ENCODE measurements at places on chromosomes 2 and 18. TPM values are rescaled to one million over a fixed set of nuclear protein-coding genes. Genes with fewer than 3 reads are reported as not detected.

BBS5 gene
- 6.0 TPM for polyA plus RNA-seq

HOXD1 gene
- polyA plus RNA-seq: 0.12 TPM

HSPD1 gene
- 1,004 TPM for polyA plus RNA-seq

TUBA4A gene
- 495 TPM for polyA plus RNA-seq

TMEM163 gene
- not detected for polyA plus RNA-seq

ITGAV gene
- 87.6 TPM for polyA plus RNA-seq

ZFAND2B gene
- 19.0 TPM for polyA plus RNA-seq

ANKRD30BL gene
- polyA plus RNA-seq: not detected

ARHGAP28 gene
- polyA plus RNA-seq: 0.18 TPM

TUBA3E gene
- polyA plus RNA-seq: not detected

MGAT5 gene
- polyA plus RNA-seq: 13.2 TPM

SERPINB10 gene
- not detected for polyA plus RNA-seq

KCNE4 gene
- 2.3 TPM for polyA plus RNA-seq

UPP2 gene
- polyA plus RNA-seq: not detected

FHOD3 gene
- polyA plus RNA-seq: 4.2 TPM

SERPINB12 gene
- not detected for polyA plus RNA-seq

OTOS gene
- polyA plus RNA-seq: not detected

OSBPL1A gene
- 11.0 TPM for polyA plus RNA-seq

SDC1 gene
- polyA plus RNA-seq: 157 TPM

IL1F10 gene
- polyA plus RNA-seq: not detected

DSEL gene
- polyA plus RNA-seq: 0.17 TPM

BOLL gene
- not detected for polyA plus RNA-seq

LIMS3 gene
- not detected for polyA plus RNA-seq

TIGD1 gene
- polyA plus RNA-seq: 5.7 TPM

AQP12B gene
- polyA plus RNA-seq: not detected

C1GALT1C1L gene
- 2.1 TPM for polyA plus RNA-seq

ITPRIPL1 gene
- polyA plus RNA-seq: not detected

POTEC gene
- not detected for polyA plus RNA-seq

ANKRD62 gene
- polyA plus RNA-seq: not detected

ICOS gene
- polyA plus RNA-seq: not detected

C2orf78 gene
- not detected for polyA plus RNA-seq

GKN1 gene
- 0.90 TPM for polyA plus RNA-seq

VWA3B gene
- not detected for polyA plus RNA-seq

RFTN2 gene
- polyA plus RNA-seq: 0.03 TPM

All from A549 (cell line).